ENCODE measurements at places on chromosomes 3 and 15.

DNA sequence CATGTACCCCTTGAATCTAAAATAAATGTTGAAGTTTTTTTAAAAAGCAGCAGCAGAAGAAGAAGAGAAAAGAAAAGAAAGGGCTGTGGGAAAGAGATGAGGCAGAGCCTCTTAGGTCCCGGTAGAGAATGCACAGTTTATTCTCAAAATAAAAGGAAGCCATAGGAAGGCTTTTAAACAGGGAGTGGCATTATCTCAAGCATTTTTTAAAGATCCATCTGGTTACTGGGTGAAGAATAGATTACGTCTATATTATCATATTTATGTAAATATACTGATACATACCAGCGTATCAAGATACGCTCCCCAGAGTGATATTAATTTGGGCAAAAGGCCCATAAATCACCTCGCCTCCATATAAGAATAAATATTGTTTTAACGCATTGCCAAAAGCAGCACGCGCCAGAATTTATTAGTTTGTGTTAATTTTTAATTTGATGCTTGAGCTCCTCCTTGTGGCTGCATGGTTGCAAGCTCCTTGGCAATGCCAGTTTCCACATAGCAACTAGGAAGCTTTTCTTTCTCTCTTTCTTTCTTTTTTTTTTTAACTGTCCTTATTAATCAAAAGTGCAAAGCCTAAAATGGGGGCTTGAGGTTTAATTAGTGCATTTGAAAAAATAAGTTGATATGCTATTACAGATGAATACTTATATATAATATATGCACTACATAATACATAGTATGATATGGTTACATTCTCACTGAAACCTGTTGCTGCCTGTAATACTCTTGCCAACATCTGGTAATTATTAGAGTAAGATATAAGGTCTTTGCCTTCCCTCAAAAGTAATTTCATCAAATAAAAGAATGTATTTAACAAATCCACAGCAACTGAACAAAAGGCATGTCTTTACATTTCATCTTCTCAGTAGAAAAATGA lies 242.8 kb upstream of the UBE2E2 start:
- no peak for DNase-seq

DNA sequence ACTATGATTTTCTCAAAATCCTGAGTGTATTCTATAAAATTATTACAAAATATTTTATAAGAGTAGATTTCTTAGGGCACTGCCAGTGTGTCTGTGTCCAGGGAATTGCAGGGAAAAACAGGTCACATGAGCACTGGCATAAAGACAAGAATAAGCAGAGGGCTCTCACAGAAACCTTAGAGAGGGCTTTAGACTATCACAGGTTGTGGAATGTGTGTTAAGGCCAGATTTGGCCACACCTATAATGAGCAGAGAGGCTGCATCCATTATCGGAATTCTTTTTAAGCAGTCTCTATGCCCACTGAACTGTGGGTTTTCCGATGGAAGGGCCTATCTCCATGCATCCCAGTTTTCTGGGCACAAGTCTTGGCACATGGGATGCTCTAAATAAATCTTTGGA lies 90.2 kb downstream of the RTP4 start:
- DNase-seq: no peak

- DNase-seq: no peak
These were observed 55.0 kb upstream of the EIF1B start for GRCh38 chr3:40254491-40254890.

GRCh38 chr15:40929660-40930429 lies 705 bp downstream of the DLL4 start:
- no peak for DNase-seq

DNA sequence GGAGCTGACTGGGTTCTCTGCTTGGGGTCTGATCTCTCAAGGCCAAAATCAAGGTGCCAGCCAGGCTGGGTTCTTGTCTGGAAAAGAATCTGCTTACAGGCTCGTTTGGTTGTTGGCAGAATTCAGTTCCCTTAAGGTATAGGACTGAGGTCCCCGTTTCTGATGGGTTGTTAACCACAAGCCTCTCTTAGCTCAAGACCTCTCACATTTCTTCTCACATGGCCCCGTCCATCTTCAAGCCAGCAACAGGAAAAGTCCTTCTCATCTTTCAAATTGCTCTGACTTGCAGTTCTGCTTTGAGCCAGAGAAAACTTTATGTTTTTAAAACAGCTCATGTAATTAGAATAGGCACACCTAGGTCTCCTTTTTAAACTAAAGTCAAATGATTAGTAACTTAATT lies 20.4 kb downstream of the UACA start:
- no peak for DNase-seq

GRCh38 chr3:12758025-12758781 lies 856 bp downstream of the TMEM40 start:
- no peak for DNase-seq

- no peak for DNase-seq
These were observed 388.2 kb upstream of the RGMA start for GRCh38 chr15:93477188-93477587.

- DNase-seq: no peak
These were observed 76.5 kb upstream of the SPRED1 start for GRCh38 chr15:38176155-38176554.

DNA sequence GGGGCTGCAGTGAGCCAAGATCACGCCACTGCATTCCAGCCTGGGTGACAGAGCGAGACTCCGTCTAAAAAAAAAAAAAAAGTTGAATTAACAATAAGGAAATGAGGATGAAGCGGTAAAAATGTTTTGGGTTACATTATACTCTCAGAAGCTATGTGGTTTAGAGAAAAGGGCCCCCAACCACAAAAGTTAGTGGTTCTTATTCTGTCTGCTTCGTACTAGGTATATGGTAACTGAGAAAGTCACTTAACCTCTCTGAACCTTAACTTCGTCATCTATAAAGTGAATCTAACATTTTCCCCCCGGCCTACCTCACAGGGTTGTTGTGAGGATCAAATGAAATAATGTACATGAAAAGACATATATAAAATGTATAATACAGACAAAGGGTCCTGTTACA lies 38.4 kb upstream of the EHHADH start:
- DNase-seq: no peak

DNA sequence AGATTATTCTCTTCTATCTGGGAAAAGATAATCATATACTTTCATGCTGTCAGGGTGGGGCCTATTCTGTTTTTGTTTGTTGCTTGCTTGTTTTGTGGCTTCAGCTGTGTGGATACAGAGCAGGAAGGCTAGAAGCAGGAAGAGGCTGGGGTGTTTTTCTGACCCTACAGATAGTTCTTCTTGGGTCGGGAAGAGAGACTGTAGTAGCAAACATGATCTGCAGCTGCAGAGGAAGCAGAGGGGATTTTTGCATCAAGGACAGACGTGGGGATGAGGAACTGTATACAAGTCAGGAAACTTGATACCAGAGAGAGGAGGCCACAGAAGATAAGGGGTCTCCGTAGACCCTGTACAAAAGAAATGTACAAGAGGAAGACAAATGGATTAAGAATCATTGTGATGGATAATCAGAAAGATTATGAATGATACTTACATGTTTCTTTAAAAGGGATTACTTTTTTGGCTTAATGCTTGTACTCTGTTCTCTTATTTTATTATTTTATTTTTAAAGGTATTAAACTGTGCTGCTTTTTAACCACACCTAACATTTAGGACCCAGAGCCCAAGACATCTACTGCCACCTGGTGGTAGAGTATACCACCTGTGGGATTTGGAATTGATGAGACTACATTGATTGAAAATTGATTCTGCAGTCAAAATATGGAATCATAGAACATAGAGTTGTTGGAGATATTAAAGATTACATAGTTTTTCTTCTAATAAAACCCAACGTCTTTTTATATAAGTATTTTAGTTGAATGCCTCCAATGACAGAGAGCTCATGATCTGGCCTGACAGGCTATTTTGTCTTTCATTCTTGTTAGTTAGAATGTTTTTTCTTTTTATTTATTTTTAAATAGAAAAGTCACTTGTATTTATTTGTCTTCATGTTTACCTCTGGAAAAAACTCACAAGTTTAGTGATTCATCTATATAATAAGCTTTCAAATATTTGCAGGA lies 87.3 kb upstream of the ROPN1 start:
- DNase-seq: no peak

GRCh38 chr15:66625531-66625930 lies 59.7 kb upstream of the LCTL start:
- no peak for DNase-seq

DNA sequence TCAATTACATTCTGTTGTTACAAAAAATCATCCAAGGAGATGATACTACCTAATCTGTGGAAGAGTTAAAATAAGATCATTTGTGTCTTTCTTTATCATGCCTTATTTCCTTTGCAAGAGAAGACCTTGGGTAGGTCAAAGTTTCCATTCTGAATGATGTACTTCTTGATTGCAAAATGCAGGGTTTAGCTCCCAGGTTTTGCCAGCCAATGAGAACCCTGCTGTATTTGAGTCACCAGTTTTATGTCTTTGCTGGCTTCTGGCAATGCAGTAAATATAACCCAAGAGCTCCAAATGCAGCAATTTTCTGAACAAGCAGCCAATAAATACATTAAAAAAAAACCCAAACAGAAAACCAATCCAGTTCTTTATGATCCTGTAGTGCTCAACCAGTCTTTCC lies 204.9 kb downstream of the CADPS start:
- DNase-seq: no peak
